ENCODE measurements at places on chromosomes 7 and 10. TPM values are rescaled to one million over a fixed set of nuclear protein-coding genes. Genes with fewer than 3 reads are reported as not detected.

DNA sequence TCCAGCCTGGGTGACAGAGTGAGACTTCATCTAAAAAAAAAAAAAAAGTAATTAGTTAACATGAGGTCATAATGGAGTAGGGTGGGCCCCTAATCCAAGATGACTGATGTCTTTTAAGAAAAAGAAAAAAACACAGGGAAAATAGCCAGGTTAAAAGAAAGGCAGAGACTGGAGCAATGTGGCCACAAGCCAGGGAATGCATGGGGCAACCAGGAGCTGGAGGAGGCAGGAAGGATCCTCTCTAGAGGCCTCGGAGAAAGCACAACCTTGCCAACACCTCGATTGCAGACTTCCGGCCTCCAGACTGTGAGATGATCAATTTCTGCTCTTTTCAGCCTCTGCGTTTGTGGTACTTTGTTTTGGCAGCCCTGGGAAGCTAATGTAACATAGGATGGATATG is 121.5 kb downstream of the ITIH5 start:
- DNase-seq = no peak

GRCh38 chr10:100739517-100740368 is 5.6 kb upstream of the PAX2 start:
- DNase-seq = no peak

- DNase-seq = no peak
These were observed 445 bp upstream of the PVRIG start for GRCh38 chr7:100219271-100219737.

DNA sequence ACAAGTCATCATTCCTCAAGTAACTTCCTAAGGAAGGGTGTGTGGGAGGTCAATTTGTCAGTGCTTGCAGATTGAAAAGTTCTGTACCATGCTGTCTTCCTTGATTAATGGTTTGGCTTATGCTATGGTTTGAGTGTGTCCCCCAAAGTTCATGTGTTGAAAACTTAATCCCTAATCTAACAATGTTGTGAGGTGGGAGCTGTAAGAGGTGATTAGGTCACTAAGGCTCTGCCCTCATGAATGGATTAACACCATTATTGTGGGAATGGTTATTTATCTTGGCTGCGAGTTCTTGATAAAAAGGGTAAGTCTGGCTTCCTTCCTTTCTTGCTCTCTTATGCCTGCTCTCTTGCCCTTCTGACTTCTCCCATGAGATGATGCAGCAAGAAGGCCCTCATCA is 29.3 kb upstream of the TMEM229A start:
- DNase-seq = no peak

DNA sequence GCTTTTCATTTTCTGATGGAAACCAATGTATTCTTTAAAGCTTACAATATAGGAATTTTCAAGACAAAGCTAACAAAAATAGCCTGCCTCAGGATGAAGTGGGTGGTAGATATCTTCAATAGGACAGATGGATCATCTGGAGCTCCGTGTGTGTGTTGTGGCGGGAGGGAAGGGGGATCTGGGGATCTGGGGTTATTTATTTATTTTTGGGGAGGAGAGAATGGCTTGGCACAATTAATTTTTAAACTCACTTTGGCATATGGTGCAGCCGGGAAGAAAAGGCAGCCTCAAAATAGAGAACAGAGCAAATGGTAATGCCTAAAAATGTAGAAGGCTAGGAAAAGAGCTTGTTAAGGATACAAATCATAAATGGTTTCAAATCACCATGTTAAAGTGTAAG is 11.6 kb upstream of the ABLIM1 start:
- no peak for DNase-seq

GRCh38 chr10:121556455-121556854 is 41.8 kb downstream of the FGFR2 start:
- DNase-seq = peak; percentile 3

DNA sequence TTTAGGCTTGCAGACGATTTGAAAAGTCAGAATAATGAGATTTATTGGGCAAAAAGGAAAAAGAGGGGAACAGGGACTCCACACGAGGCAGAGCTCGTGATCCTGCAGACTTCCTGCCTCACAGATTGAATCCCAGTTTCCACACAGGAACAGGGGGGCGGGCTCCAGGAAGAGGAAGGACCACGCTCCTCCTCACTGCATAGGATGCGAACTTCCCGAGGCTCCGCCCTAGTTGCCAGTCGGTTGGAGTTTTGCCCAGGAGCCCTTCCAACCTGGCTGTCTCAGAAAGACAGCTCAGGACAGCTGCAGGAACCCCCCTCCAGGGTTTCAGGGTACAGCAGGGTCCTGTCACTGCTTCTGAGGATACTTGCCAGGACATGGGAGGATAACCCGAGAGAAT is 488.3 kb upstream of the ADARB2 start:
- DNase-seq = no peak

DNA sequence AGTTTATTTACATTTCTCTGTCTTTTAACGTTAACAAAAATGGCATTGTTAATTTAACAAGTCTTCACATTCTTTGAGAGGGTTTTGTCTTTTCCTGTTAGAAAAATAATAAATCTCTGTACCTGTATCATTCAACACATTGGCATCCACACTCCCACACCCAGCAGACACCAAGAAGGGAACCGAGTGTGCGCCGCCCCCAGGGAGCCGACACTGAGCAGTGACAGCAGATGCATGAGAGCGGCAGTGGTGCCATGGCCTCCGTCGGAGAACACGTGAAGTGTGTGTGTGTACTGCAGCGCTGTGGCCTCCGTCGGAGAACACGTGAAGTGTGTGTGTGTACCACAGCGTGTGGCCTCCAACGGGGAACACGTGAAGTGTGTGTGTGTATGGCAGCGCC is 63.3 kb downstream of the DYNC2I1 start:
- no peak for DNase-seq

- DNase-seq = no peak
These were observed at the start of gene HKDC1 for GRCh38 chr10:69220041-69220451. HKDC1 (plus strand) TSS chr10:69220332; CDS start chr10:69220436, 104 bp downstream.

- no peak for DNase-seq
These were observed 32.9 kb upstream of the CRYGN start for GRCh38 chr7:151472644-151473380.

DNA sequence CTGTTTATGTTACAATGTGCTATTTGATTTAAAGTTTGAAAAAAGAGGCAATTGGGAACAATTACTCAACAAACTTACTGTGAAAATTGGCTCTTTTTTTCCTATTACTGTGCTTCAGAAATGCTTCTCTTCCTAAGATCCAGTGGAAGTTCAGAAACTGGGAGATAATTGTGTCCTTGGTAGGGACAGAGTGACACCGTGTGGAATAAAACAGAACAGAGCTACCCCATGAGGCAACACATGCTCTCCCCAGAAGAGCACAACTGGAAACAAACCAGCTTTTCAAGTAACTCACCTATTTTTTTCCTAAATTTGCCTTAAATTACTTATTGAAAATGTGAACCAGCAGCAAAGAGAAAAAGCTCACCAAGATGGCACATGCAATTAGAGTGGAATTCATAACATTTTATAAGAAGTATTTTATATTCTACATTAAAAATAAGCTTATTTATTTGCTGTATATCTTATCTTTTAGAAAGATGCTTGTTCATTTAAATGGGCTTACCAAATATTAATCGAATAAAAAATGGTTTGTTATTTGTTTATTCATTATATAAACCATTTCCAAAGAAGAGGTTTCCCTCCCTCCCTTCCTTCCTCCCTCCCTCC is 346.1 kb upstream of the ANKRD30A start:
- DNase-seq = peak; percentile 71

DNA sequence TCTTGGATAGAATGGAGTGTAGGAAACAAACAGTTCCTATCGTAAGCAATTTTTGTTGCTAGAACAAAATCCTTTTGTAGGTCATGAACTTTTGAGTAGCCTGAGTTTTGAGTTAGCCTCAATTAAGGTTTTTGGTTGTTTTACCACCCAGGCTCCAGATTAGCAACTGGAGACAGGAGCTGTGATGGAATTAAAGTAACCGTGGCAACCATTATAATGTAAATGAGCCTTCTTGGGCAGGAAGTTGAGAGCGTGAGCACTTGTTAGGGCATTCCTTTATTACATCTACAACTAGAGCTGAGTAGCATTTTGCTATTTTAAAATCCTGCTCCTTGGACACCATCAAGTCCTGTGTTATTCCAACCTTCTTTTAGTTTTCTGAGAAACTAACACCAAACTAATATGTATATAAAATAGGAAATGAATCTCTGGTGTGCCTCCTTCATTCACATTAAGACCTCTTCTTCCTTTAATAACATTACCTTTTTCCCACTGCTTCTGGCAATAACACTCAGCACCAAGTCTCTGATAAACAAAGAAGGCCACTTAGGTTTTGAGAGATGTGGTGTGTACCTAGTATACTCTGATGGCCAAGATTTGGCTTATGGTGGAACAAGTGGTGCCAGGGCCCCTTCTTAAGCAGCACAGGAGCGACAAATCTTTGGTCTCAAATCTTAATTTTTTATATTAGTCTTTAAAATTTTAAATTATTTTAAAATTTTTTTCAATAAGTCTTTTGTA is 34.0 kb downstream of the AHCYL2 start:
- no peak for DNase-seq

- DNase-seq = no peak
These were observed 276.9 kb downstream of the ZMYND11 start for GRCh38 chr10:412109-412508.

DNA sequence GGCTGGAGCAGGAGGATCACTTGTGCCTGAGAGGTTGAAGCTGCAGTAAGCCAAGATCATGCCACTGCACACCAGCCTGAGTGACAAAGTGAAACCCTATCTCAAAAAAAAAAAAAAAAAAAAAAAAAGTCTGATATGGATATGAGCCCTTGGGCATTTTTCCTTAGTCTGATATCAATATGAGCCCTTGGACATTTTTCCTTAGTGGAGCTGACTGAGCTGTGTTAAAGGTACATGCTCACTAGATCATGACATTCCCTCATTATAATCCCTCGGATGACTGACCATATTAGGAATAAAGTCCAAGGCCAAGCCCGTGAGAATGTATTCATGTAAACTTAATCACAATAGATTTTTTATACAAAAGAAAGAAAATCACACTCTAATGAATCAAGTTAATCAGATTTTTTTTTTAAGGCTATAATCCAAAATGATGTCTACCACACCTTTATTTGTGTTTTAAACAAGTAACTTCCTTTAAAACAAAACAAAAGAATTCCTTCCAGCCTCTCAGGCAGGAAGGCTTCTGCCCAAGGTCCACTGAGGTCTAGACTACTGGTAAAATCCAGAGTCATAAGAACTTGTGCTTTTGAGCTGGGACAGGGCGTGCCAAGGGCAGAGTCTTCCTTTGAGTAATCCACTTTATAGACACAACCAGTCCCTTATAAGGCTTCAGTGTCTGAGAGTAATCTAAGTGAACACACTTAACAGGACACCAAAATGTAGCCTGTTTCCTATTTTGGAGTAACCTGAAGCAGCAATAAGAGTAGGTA is 5.5 kb downstream of the PPA1 start:
- DNase-seq = peak; percentile 8

- DNase-seq = no peak
These were observed 82.9 kb upstream of the SMNDC1 start for GRCh38 chr10:110387617-110387982.

DNA sequence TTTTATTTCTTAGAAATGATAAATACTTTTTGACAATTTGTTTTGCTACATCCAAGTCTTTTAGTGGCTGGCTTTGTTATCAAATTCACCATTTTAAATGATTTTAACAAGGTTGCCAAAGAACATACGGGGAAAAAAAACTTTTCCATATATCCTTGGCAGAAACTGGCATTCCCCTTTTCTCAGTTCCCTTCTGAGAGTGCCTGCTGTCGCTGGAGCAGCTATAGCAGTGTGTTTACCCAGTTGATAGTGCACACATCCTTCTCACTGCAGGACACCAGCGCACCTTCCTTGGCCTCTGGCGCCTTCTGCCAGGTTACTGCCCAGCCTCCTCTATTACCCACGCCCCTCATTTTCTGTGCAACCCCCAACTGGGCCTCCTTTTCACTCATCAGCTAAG is 94.1 kb downstream of the ALOX5 start:
- no peak for DNase-seq

- no peak for DNase-seq
These were observed 90.5 kb upstream of the PDGFA start for GRCh38 chr7:610141-610530.

The C10orf53 gene
- not detected for total RNA-seq

The AKR1C8 gene
- not detected for total RNA-seq

The MGAM2 gene
- not detected for total RNA-seq

The FKBP6 gene
- not detected for total RNA-seq

The LBX1 gene
- total RNA-seq = not detected

The VSTM4 gene
- 4.7 TPM for total RNA-seq

The OPN4 gene
- total RNA-seq = not detected

The MACC1 gene
- under 0.01 TPM for total RNA-seq

The JAKMIP3 gene
- under 0.01 TPM for total RNA-seq

The SGMS1 gene
- total RNA-seq = 57.9 TPM
